ENCODE measurements at places on chromosomes 16 and 17.

DNA sequence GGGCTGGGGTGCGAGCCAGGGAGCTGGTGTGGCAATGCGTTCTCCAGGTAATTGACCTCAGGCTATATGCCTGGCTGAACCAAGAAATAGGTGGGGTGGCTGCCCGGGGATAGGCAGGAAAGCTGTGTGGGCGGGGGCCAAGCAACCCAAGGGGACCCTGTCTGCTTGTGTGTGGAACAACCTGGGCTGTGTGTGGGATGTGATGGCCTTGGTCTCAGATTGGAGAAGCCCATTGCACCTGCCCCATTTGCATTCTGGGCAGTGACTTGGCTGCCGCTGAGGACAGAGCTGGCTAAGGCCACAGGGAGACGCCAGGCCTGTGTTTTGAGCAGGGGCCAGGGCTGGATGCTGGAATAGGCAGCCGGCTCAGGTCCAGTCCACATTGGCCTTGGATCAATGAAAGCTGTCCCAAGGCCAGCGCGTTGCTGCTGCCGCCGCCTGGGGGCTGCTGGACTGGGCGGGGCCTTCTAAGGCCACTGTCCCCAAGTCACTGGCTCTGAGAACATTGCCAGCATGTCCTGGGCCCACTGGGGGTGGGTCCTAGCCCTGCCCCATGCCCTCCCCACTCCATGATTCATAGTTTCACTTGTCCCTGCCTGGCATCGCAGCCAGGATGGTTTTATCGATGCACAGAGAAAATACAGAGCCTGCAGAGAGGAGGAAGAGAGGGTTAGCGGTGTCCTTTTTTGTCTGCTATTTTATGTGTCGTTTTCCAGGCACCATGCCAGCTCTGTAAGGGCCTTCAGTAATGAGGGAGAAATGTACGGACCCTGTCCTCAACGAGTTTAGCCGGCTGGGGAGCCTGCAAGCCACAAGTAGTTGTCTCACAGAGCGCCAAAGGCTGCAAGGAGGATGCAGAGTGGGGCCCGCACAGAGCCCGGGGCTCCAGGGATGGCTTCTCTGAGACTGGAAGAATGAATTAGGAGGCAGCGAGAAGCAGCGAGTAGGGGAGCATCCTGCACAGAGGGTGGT is 43.9 kb downstream of the NKD1 start:
- DNase-seq = peak; percentile 71

DNA sequence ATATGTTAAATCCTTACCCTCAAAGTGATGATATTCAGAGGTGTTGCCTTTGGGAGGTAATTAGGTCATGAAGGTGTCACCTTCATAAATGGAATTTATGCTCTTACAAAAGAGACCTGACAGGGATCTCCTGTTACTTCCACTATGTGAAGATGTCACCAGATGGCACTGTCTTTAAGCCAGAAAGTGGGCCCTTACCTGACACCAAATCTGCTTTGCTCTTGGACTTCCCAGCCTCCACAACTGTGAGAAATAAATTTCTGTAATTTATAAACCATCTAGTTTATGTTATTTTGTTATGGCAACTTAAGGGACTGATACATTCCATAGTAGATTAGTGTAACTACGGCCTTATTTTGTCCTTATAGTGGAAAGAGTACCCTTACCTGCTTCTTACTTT is 358.3 kb upstream of the SALL1 start:
- no peak for DNase-seq

DNA sequence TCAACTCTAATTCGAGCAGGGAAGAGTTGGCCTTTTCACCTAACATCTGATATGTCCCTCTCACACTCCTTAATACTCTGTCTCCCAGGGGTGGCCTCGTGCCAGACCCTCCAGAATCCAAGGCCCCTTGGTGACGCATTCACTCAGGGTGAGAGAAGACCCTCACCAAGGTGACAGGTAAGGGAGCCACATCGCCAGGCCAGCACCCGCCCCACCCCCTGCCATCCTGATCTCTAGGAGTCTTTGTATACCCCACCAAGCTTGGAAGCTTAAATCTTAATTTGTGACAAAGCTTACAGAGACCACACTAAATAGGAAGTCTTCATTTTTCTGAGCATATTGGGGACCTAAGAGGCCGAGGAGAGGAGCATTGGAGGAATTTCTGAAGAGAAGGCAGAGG is 286.1 kb downstream of the IRF8 start:
- no peak for DNase-seq

DNA sequence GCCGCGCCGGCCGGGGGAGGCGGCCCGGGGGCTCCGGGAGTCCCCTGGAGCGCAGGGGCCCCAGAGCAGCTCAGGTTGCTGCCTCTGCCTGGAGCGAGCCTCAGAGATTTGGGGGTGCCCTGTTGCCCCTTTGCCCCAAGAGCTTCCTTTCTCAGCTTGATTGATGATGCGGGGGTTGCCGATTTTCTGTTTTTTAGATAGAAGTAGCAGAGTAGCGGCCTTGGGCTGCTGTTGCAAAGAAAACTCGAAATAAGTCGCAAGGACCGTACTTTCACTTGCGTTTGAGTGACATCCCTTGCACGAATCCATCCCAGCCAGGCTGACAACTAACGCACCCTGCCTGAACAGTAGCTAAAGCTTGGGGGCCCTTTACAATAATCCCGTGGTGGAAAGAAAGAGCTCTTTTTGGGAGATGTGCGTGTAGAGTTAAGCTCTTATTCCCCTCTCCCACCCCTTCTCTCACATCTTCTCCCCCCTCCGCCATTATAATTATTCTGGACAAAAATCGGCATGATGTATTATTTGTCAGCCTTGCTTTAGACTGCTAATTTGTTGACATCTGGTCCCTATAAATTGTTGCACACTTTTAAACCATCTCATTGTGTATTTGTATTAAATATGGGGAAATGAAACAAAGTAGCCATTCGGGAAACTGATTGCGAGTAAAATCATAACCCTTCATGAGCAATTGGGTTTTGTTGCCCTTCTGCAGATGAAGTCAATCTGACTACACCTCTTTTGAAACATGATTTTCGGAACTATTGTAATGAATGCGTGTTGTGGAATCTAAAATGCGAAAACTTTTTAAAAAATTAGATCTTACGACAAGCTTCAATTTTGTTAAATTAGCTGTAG is 873 bp downstream of the USP10 start:
- no peak for DNase-seq

- no peak for DNase-seq
These were observed 931 bp upstream of the CPHXL start for GRCh38 chr16:75727221-75727620.

DNA sequence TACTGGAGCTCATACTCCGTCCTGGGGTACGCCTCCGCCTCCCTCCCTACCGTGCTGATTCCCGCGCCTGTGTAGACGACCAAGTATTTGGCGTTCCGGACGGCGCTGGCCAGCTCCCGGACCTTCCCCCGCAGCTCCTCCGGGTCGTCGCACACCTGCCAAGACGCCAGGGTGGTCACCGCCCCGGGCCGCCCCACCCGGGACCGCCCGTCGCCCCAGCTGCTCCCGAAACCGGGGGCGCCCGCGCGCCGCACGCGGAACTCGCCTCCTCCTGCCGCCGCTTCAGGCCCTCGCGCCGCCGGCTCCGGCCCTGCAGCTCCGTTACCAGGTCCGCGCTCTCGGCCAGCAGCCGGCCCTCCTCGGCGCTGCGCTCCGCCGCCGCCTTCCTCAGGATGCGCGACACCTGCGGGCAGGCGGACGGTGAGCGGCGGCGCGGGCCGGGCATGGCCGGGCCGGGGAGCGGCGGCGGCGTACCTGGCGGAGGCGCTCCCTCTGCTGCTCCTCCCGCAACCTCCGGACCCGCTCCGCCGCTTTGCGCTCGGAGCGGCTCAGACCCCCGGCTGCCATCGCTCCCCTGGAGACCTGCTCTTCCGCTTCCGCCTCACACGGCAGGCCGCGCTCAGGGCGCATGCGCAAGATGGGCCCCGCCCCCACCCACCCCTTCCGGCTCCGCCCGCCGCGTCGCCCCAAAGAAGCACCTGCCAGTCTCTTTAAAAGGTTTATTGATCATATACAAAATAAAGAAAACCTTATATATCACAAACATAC is at the start of gene SIRT7:
Gene SIRT7 (minus strand): TSS at position 612 of the 768 bp plus-strand sequence. CDS start 45 bp downstream, at position 567.
- DNase-seq = peak; percentile 69

DNA sequence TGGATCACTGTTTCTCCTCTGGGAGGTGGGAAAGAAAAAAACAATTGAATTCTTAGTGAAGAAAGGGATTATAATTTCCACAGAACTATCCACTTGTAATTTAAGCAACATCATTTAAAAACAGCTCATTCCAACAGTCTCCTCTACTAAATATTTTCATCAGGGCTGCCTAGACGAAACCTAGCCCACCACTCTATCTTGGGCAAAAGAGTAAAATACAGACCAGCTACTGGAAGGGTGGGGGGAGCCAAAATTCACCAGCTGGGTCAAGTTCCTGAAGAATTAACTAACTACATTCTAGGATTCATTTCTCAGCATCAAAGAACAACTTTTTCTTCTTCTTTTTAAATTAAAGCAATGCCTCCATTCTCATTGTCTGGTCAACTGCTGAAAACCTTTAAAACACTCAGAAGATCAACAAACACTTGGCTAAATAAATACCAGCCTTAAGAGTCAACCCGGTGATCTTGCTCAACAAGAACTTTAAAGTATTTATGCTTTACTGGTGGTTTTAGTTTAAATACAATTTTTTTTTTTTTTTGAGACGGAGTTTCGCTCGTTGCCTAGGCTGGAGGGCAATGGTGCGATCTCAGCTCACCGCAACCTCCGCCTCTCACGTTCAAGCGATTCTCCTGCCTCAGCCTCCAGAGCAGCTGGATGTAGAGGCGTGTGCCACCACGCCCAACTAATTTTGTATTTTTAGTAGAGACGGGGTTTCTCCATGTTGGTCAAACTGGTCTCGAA is 25.2 kb downstream of the KANSL1 start:
- DNase-seq = no peak

DNA sequence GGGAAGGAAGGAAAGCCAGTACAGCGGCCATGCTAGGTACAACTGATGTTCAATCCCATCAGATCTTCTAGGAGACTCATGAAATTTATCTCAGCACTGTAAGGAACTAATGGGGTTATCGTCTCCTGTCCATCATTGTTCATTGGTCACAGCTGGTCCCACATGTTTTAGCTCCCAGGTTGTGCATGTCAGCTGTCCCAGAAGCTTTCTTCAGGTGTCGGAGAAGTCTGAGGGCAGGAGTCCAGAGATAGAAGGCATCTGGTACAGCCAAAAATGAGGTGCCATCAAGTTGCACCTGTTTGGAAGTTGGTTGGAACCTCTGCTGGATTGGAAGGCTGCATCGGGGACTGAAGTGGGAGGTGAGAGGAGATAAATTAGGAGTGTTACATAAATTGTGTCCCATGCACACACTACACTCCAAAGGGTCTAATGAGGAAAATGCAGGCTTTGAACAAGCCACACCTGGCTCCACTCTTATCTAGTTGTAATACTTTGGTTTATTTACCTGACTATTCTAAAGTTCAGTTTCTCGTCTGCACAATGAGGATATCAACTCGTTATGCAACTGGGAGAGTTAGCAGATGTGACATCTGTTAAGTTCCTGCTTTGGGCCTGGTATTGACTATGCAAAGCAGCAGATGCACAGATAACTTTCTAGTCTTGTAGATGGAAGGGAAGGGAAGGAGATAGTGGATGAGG is 62.9 kb downstream of the MAP2K6 start:
- no peak for DNase-seq

DNA sequence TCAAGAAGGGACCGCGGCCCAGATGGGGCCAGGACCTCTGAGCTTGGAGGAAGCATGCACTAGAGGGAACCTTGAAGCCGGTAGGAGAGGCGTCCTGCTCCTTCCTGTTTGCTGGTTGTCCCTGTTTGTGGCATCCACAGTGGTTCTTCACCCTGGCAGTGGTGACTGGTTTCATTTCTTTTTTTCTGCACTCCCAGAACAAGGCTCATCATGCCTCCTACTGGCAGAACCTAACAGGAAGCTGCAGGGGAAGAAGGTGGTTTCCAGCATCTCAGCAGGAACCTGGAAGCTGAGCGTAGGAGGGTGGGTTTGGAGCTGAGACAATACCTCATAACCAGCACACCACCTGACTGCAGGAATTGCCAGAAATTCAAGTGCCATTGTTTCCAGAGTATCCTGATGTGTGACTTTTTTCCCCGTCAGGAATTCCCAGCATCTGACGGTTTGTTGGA is 5.8 kb downstream of the TMEM231 start:
- DNase-seq = no peak

- DNase-seq = no peak
These were observed 306.7 kb upstream of the XYLT1 start for GRCh38 chr16:17777408-17777863.

GRCh38 chr17:37547986-37548385 is 58.3 kb downstream of the DUSP14 start:
- no peak for DNase-seq

- no peak for DNase-seq
These were observed 1.1 kb upstream of the RAB11FIP4 start for GRCh38 chr17:31390426-31390747.

DNA sequence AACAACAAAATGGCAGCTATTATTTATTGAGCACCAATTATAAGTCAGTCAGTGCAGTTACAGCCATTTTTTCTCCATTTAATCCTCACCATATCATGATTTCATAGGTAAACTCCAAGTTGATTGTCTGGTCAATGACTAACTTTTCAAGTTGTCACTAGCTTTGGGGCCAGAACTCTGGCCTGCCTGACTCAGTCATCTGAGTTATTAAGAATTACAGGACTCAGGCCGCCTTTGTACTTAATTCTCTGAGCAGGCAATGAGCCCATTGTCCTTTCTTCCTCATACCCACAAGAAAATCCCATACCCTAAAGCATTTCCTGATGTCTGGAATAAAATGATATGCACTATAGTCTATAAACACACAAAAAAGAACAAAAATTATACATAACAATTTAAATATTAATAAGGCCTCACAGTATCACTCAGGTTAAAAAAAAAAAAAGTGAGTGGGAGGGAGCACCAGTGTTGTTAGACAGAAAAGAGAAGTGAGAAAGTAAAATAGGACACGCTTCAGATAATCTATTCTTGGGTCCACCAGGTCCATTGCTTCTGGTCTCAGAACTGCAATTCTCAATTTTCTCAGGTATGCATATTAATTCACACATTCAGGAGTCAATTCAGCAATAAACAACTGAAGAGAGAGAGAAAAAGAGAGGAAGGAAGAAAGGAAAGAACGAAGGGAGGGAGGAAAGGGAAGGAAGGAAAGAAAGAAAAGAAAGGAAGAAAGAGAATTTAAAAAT is 70.2 kb downstream of the SPAG9 start:
- DNase-seq = no peak

DNA sequence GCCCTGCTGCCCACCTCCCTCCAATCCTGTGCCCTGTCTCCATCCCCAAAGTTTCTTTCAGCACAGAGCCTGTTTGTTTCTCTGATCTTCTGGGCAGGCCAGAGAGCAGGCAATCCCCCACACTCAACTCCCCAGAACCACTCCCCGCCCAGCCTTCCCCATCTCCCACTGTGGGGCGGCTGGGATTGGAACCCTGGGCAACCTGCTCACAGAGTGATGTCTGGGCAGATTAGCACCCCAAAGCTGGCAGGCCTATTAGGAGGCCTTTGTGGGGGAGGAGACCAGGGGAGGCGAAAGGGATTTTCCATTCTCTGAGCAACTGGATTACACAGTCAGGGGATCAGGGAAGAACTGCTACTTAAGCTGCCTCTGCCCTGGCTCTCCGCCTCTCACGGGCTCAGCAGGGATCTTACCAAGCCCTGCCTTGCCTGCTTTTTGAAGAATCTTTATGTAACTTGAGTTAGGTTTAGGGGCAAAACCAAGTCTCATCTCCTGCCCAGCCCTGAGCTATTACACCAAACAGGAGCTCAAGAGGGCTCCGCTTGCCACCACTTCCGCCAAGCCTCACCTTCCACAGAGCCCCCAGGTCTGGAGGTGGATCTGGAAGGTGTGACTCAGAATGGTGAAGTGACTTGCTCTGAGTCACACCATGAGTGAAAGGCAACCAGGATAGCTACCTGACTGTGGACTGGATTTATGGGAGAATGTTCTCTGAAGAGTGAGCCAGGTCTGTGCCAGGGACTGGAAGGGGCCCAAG is 16.0 kb upstream of the LHX1 start:
- DNase-seq = no peak

Data from left kidney (tissue), 8 donors.